ENCODE measurements at places on chromosomes 2 and 18.

GRCh38 chr2:167764772-167765341 is 482.5 kb downstream of the STK39 start:
- DNase-seq: no peak

DNA sequence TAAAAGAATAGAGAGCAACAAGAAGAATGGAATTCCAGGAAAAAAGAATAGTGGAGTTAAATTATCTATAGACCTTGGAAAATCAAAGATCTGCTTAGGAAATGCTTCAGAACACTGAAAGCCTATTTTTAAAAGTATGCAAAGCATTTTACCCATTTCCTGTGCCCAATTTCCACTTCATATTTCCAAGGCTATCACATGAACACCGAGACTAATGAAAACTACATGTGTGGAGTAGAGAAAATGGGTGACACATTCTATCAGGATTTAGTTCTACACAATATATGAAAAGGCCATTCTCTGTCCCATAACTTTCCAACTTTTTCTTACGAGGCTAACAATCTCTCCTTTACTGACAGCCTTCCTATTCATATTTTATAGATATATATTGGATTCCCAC is 279.4 kb downstream of the CCDC178 start:
- DNase-seq: no peak

GRCh38 chr2:200399046-200399445 is 92.6 kb downstream of the SPATS2L start:
- DNase-seq: no peak

DNA sequence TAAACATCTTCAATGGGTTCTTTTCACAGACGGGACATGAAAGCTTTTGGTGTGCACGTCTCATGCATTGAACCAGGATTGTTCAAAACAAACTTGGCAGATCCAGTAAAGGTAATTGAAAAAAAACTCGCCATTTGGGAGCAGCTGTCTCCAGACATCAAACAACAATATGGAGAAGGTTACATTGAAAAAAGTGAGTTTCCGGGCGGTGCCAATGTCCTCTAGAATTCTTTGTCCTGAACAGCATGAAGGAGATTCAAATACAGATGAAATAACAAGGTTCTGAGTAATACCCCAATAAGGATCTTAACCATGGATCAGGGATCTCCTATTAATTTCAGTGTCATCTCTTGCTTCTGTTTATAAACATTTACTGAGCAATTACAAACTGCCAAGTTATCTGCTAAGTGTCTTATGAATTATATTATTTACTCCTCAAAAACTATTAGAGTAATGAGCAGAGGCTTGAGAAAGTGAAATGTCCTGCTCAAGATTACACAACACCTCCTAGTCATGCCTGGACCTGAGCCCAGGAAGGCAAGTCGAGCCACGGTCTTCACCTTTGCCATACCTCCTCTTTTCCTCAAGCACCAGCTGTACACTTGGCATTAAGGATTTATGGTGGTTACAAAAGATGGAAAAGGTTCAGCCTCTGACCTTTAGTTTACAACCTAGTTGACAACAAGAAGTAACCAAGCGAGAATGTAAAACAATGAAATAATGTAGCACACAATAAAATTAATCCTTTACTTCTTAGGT is 22.6 kb downstream of the DHRS9 start:
- no peak for DNase-seq

DNA sequence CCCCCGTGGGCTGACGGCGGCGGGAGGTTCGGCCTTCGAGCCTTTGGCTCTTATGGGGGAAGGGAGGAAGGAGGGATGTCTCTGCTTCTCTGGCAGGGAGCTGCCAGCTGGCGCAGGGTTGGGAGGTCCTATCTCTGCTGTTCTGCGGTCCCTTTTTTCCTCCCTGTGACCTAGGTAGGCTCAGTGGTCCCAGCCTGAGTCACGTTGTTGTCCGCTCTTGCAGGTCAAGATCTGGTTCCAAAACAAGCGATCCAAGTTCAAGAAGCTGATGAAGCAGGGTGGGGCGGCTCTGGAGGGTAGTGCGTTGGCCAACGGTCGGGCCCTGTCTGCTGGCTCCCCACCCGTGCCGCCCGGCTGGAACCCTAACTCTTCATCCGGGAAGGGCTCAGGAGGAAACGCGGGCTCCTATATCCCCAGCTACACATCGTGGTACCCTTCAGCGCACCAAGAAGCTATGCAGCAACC is 2.5 kb downstream of the DLX1 start:
- DNase-seq: no peak

GRCh38 chr2:20576598-20577115 is 74.2 kb downstream of the HS1BP3 start:
- DNase-seq: no peak

- DNase-seq: no peak
Observed at GRCh38 chr2:17965196-17965595, 86.7 kb downstream of the KCNS3 start.

DNA sequence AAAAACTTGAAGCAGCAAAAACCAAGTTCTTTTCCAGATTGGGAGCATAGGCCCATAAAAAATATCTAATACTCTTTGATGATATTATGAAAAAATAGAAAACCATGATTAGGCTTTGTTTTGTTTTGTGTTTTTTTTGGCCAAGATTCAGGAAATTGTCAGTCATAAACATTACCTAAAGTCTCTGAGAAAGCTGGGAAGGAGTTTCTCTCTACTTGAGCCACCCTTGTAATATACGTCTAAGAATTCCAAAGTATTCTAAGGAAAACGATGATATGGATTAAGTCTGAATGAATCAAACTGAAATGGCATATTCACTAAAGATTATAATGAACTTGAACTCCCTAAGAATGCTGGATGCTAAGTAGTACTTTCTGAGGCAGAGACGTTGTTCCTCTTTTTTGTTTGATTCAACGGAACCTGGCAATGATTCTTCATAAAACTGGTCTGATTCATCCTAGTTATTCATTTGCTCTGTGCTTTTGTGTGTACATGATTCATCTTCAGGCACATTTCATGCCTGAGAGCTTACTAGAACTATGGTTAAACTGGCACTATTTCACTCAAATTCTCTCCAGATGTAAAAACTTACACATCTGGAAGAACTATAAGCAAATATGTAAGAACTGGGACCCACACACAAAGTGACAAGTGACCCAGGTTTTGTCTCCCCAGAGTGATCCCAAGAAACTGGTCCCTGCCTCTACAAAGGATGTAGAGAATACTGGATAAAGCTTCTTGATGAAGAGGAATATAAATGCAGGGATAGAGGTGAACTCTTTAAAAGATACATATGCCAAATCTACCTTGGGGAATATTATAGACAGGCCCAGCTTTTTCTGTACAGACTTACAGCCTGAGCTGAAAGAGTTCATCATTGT is 159.7 kb downstream of the DOCK10 start:
- no peak for DNase-seq

- DNase-seq: no peak
Observed at GRCh38 chr2:79373358-79374130, 139.3 kb upstream of the CTNNA2 start.

GRCh38 chr18:2606335-2606734 is 35.0 kb downstream of the NDC80 start:
- DNase-seq: no peak

- DNase-seq: peak; percentile 59
Observed at GRCh38 chr2:149860276-149860921, 272.8 kb upstream of the MMADHC start.

DNA sequence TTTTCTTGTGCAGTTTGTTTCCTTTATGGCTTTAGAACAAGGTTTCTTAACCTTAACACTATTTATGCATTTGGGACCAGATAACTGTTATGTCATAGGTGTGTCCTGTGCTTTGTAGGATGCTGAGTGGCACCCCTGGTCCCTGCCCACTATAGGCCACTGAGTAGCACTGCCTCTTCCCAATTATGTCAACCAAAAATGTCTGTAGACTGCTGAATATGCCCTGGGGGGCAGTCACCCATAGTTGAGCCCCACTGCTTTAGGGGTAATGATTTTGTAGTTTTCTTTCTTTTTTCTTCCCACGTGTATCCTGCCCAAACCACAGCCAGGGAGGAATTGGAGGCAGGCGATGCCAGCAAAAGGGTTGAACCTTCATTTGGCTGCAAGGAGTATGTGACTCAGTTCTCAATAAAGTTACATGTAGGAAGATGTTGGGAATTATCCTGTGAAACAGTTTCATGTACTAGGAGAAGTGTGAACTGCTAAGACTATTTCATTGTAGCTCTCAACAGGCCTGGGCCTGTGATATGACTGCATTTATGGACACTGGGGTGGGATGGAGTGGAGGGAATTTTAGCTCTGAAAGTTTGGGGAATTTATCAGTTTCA is 65.7 kb downstream of the FMNL2 start:
- no peak for DNase-seq

DNA sequence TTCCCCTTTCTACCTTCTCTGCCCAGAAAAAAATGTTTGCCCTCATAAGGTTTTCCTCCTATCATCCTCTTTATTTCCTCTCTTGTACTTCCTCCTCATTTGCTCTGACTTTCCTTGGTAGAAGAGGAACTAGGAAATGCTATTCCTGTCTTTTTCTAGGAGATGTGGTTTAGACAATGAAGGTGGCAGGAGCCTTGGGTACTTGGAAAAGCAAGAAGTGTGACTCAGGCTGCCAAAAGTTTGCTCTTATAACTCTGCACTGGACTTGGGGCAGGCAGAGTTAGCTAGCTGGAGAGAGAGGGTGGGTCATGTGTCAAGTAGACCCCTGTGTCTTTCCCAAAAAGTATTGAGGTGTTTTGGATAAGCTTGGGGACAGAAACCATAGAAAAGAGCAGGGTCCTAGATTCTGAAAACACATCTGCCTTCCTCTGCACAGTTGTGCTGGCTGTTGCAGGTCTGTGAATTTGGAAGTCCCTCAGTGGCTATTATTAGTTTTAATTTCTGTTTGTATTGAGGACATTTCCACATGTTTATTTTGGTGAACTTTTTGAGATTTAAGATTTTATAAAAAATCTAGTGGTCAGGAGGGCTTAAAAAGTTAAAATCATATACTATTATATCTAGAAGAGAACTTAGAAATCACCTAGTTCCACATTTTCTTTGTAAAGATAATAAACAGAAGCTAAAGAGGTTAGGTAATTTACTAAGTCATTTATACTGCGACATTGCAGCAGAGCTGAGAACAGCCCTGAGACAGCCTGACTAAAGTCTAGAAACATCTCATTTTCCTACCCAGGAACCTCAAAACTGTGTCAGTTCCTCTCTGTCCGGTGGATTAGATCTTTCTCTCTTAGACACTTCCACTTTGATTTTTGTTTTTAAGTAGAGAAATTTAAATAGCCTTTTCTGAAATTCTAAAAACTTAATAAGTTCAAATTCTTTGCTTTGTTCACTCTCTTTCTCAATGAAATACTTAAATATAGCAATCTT is 16.0 kb downstream of the INSIG2 start:
- no peak for DNase-seq

- DNase-seq: no peak
Observed at GRCh38 chr2:195456771-195457170, 200.3 kb upstream of the SLC39A10 start.

DNA sequence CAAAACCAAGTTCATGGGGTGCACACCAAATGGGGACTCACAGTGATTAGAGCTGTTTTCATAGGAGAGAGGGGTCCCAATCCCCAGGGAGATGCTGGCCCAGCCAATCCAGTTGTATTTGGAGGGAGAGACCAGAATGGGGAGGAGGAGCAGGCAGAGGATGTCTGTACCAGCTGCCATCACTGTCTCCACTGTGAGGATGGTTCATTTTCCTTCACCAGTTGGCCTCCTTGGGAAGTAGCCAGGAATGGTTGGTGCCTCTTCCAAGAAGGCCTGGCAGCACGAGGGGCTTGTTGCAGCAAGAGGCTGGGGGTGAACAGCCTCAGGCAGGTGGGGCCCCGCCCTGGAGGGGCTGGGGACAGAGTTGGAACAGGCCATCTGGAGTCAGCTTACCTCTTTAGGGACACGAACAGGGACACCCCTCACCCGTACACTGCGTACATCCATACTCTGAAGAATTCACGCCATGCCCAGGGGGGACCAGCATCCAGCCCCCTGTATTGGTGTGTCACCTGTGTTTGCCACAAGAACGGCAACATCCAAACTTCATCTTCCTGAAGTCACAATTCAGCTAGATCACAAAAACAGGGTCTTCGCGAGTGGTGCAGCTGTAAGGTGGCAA is 161.7 kb upstream of the ZNF236 start:
- no peak for DNase-seq

DNA sequence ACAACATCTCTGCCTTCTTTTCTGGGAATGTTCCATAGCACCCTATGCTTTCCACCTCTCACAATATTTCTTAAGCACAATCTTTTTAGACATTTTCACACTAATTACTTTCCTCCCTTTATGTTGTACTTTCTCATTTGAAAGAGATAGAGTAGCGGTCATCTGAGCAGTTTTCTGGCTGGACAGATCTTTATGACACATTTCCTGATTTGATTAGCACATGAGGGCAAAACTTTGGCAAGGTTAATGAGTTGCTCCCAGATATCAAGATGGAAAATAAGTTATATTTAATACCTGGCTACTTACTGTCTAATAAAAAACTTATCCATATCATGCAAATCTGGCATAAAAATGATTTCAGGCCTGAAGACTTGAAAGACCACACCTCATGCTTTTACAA is 723.9 kb downstream of the SOCS6 start:
- no peak for DNase-seq

DNA sequence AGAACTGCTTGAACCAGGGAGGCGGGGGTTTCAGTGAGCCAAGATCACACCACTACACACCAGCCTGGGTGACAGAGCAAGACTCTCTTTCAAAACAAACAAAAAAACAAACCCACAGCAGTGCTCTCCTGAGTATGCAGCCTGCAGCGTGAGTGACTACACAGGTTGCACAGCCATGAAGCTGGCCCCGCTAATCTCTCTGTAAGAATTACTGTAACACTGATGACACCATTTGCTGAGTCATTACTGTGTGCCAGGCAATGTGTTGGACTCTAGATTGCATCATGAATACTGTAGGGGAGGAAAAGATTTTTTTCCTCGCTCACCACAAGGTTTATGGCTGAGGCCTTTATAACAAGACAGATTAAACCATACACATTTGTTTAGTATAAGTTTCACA is 118.6 kb upstream of the ATP8B1 start:
- DNase-seq: no peak

DNA sequence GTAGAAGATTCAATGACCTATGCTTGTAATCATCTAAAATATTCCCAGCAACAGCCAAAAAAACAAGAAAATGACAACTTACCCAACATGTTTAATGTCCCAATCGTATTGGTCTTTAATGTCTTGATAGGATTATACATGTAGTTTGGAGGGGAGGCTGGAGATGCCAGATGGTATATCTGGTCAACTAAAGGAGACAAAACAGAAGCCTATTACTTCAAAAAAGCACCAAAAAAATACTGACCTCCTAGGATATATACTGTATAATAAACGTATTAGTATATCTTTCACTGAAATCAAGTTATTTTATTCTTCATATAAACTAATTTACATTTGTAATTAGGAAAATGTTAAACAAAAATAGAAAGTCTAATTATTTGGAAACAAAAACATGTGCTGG is 64.5 kb downstream of the UXS1 start:
- no peak for DNase-seq

- no peak for DNase-seq
Observed at GRCh38 chr18:1013951-1014350, 109.3 kb downstream of the ADCYAP1 start.

GRCh38 chr18:55794288-55795052 is 206.5 kb upstream of the TCF4 start:
- no peak for DNase-seq

- DNase-seq: no peak
Observed at GRCh38 chr2:82412021-82412420, 2047.1 kb downstream of the SUCLG1 start.
